ENCODE measurements at places on chromosomes 12 and 14. TPM values are rescaled to one million over a fixed set of nuclear protein-coding genes. Genes with fewer than 3 reads are reported as not detected.

The AKAP6 gene
- total RNA-seq = 18.2 TPM

The ZDHHC17 gene
- 41.3 TPM for total RNA-seq

The APOF gene
- not detected for total RNA-seq

The KRT80 gene
- not detected for total RNA-seq

The SLC17A8 gene
- not detected for total RNA-seq

The CLEC4C gene
- total RNA-seq = not detected

Data from smooth muscle cell of the coronary artery (primary cell).